ENCODE measurements at places on chromosomes 12 and 14.

- DNase-seq: no peak
Observed at GRCh38 chr12:60308366-60308991, 712.6 kb downstream of the SLC16A7 start.

- DNase-seq: no peak
Observed at GRCh38 chr14:64364907-64365306, 23.2 kb upstream of the MTHFD1 start.

- DNase-seq: no peak
Observed at GRCh38 chr12:120254809-120255208, 10.7 kb downstream of the PXN start.

DNA sequence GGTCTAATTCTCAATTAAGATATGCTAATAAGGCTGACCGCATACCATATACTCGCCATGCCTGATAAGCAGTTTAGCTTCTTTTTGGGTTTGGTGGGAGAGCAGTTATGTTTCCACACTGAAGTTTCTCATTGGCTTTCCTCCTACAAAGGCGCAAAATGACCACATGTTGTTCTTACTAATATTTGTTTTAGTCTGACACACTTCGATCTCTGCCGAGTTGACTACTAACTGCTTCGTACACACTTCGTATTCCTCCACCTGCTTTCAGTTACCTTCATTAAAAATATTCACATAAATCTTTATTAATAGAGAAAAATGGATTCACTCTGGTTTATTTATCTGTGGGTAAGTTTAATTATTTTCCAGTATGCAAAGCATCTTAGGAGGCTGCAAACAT is 41.7 kb downstream of the EMP1 start:
- DNase-seq: no peak

GRCh38 chr12:47841910-47842309 is 22.2 kb upstream of the HDAC7 start:
- DNase-seq: no peak

- DNase-seq: peak; percentile 56
Observed at GRCh38 chr12:9763025-9763424, 2.3 kb upstream of the CD69 start.

DNA sequence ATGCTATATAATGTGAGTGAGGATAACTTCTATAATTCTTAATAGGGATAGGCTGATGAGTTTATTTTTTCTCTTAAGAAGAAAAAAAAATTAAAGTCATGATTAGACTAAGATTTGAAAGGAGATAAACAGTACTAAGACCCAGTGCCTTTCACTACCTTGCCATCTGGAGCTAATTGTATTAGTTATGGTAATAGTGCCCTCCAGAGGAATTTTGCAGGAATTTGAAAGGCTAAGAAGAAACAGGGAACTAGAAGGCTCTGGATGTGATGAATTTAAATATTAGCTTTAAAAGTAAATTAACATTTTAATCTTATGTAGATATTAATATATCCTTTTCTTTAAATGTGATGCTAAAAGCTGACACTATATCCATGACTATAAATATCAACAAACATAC is 36.6 kb upstream of the PIK3C2G start:
- peak; percentile 37 for DNase-seq

- DNase-seq: no peak
Observed at GRCh38 chr12:50636505-50636904, 127.4 kb upstream of the ATF1 start.

DNA sequence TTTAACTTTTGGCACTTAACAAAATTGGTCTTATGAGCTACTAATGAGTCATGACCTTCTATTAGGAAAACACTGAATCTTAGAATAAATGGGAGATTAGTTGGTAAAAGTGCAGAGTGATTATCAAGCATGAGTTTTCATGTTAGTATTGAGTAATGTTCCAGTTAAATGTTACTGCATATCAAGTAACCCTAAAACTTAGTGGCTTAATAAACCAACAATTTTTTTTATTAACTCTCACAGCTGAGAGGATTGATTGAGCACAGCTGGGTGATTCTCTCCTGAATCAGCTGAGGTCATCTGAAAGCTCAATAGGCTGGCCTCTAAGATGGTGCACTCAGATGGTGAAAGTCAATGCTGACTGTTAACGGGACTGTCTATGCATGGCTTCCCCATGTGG is 248.6 kb downstream of the BCL11B start:
- no peak for DNase-seq

- peak; percentile 60 for DNase-seq
Observed at GRCh38 chr14:25150934-25151790, 101.2 kb upstream of the STXBP6 start.

- peak; percentile 76 for DNase-seq
Observed at GRCh38 chr12:13173012-13173932, 23.3 kb upstream of the EMP1 start.

GRCh38 chr14:29558516-29558915 is 369.1 kb downstream of the PRKD1 start:
- no peak for DNase-seq
